ENCODE measurements at places on chromosomes 6 and 20.

- no peak for DNase-seq
Measured at GRCh38 chr6:2909718-2910117, 6.6 kb upstream of the SERPINB9 start.

DNA sequence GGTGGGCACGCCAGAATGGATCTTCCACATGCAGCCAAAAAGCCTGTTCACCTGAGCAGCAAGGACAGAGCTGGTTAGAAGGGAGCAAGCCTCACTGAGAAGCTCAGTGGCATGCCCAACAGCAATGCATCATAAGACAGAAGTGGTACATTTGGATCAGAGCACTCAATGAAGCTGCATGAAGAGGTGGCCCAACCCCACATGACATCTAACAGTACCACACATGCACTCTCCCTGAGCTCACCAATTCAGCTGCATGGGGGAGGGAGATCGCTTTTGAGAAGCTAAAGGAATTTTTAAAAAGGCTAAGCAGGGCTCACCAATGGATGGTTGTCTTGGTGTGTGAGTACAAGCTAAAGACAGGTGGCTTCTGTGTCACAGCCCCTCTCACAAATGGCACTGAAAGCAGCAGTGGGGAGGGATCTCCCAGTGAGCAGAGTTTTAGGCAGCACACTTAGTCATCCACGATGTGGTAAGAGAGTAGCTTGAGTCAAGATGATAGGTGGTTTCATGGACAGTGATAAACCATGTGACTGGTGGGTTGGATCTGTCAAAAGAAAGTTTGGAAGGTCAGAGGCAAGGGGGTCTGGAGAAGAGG is 166.6 kb upstream of the TAB2 start:
- DNase-seq: no peak

GRCh38 chr20:30601974-30602373 is 655.5 kb upstream of the DEFB115 start:
- no peak for DNase-seq

- DNase-seq: no peak
Measured at GRCh38 chr6:56736804-56737203, 94.1 kb upstream of the DST start.

GRCh38 chr6:168631564-168631963 is 190.6 kb downstream of the SMOC2 start:
- no peak for DNase-seq

GRCh38 chr6:36999751-37000125 is 5.7 kb upstream of the FGD2 start:
- no peak for DNase-seq

DNA sequence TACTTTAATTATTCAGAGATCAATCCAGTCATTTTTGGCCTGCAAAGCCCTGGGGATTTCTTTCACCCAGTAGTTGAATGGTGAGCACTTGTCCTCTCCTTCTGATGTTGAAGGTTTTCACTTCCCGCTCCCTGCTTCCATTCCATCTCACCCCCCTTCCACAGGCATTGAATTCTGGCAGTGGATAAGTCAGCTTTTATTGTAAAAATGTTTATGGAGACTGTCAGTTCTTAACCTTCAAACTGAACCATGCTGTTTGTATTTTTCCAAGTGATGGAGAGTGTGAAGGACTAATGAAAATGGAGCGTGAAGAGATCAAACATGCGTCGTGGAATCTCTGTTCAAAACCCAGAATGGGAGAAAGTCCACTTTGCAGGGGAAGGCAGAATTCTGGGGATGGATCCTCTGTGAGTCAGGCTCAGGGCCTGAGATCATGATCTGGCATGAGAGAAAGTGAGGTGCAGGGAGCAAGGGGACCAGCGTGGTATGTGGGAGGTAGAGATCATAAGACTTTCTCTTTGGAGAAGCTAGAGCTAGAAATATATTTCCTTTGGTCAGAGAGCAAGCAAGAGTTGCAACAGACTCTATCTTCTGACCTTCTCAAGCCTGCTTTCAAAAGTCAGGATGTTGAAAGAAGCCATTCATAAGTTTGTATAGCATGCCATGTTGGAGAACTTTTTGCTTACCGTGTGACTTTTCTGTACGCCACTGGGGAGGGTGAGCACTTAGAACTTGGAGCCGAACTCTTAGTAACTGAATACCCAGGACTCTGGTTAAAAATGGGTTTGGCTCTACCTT is 30.2 kb downstream of the ISM1 start:
- DNase-seq: no peak

DNA sequence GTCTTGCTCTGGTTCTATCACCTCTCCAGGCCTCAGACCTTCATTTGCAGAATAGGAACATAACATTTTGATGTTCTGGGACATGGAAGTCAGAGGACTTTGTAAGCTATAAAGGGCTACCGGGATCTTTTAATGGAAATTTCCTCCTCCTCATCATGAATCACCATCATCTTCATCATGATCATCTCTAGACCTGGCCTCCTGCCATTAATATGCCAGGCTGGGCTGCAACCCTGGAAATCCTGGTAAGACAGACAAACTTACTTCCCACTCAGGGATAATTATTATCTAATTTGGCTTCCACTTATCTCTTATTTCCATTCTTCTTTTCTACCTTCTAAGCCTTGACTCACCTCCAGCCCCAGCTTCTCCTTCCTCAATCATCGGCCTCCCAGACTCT is 41.0 kb upstream of the MRPS18A start:
- DNase-seq: no peak

GRCh38 chr6:147164761-147165160 is 39.5 kb upstream of the STXBP5 start:
- no peak for DNase-seq

GRCh38 chr6:143971482-143972205 is 36.4 kb downstream of the PLAGL1 start:
- DNase-seq: no peak

GRCh38 chr6:33787346-33787953 is 1.5 kb downstream of the LEMD2 start:
- no peak for DNase-seq

- no peak for DNase-seq
Measured at GRCh38 chr6:33290459-33290858, 1.1 kb downstream of the PFDN6 start.

DNA sequence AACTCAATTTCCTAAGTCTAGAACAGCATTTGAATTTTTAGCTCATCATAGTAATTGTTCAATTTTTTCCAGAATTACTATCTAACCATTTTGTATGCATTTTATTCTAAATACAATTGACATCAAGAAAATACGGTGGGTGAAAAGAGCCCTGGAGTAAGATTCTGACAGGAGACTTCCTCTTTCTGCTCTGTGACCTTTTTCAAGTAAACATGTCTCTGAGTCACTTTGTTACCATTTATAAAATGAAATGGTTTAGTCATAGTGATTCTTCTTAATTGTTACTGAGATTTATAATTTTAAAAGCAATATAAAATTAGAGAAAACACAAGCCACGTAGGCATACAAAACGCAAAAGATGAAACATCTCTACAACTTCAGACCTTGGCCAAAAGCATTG is 80.2 kb downstream of the PLCB1 start:
- DNase-seq: no peak

DNA sequence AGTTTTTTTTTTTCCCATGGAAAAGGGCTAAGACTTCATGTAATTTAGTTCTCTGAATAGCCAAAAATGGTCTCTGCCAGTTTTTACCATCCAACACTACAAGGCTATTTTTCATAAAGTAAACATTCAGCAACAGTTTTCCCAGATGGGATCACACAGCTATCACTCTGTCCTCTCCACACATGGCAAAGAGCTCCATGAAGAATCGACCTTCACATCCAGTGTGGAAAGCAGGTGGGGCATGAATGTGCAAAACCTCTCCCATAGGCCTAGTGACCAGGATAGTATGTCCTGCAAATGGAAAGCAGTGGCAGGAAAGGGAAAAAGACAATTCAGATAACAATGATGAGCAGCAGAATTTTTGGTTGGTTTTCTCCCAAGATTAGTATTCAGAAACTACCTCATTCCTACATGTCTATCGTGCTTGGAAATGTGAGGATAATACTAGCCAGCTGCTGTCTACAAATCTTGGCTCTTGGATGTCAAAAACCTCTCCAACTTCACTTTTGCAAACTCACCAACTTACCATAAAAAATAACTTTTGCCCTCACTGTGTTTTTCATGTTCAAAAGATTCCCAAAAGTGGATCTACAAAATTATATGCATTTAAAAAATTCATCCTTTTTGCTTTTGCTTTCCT is 159.7 kb upstream of the MCHR2 start:
- DNase-seq: no peak

DNA sequence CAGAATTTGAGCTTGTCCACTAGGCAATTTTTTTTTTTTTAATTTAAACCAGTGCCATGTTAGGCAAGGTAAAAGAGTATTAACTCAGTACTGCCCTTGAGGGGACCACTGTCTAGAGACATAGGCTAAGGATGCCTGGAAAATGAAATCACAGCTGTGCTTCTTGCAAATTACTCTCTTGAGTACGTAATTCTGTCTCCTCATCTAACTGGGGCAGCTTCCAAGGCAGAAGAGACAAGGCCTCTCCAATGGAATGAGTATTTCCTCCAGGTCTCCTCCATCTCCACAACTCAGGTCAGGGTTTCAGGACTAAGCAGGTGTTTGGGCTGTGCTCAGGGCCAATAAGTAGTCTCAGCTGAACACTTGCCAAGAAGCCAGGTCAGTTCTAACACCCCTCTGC is 33.8 kb upstream of the MRPS10 start:
- DNase-seq: no peak

DNA sequence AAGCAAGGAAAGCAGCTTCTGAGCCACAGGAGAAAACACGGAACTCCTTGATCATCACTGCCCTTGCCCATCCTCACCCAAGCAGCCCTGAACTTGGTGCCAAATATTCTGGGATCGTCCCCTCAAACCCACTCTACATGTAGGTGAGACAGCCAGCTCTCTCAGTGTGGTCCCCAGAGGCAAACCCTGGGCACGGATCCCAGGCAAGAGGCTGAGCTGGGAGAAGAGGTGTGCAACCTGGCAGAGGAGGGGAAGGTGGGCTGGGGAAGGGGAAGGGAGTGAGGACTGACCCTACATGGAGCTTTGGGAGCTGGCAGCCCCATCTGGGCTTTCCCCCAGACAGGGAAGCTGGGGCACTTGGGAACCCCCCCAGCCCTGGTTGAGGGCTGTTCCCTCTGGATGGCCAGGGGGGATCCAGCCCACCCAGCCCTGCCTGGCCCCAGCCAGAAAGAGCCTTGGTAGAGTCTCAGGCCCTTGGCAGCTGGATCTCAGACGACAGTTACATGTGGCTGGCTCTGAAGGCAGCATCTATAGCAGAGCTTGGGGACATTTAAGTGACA is 186.2 kb upstream of the CST7 start:
- DNase-seq: no peak

DNA sequence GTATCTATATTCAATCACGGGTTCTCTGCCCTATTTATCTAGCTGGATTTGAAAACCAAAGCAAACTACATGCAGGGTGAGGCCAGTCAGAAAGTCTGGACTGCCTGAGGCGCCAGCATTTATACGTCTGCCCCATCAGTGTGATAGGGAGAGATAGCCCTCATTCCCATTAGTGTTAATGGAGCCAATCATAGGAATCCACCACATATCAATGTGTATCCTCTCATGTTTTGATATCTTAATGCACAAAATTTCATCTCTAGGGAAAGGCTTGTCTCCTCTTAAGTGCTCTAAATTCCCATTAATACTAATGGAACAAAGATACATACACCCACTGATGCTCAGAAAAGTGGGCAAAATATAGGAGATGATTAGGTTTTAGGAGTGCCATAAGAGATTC is 376.2 kb downstream of the BTBD3 start:
- DNase-seq: no peak

- no peak for DNase-seq
Measured at GRCh38 chr6:22027040-22027725, 269.7 kb downstream of the PRL start.

GRCh38 chr20:20993372-20993771 is 112.8 kb downstream of the LINC00237 start:
- DNase-seq: no peak

DNA sequence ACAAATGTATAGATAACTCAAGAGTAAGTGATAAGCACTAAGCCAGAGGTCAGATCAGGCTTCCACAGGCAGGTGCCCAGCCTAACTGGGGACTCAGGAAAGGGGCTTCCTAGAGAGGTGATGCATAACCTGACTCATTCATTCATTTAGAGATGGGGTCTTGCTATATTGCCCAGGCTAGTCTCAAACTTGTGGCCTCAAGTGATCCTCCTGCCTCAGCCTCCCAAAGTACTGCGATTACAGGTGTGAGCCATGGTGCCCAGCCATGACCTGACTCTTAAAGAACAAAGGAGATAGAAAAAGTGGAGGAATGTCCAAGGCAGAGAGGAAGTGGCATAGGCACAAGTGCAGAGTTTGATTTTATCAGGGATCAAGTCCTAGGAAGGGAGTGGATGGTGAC is 41.9 kb downstream of the GJA10 start:
- DNase-seq: no peak
